ENCODE measurements at places on chromosomes 7 and 10.

DNA sequence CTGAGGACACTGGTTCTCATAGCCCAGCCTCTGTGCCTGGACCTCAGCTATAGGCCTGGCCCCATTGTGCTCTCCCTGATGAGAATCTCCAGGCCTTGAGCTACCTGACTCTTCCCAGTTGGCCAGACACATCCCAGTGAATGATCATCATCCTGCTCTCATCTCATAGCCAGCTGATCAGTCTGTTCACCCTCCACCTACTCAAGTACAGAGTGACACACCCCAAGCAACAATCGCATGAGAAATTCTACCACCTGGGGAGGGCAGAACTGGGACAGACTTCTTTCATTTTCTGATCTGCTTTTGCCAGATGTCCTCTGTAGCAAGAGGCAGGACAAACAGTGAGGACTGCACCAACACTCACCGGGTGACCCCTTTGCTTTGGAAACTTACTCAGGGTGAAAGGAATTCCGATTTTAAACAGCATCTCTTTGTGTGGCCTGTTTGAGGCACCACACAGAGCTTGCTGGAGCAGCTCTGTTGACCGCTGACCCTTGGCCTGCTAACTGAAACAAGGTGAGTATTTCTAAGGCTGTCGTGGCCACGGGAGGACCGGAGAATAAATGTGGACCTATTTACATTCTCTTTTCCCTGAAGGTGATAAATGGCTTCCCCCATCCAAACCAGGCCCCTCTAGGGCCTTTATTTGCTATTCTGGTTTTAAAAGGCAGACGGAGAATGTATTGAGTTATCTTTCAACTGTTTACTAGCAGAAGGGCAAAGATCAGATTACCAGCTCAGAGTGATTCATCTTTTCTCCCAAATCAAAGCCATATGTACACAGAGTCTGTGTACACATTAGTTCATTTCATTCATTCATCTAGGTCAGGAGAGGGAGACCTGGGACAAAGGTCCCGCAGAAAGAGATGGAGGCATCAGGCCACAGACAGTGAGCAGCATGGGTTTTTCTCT, 181.4 kb upstream of the TNS3 start:
- DNase-seq: no peak

- no peak for DNase-seq
Observed at GRCh38 chr10:28125701-28126100, 126.8 kb upstream of the ODAD2 start.

GRCh38 chr7:25842201-25842733, 309.7 kb upstream of the NFE2L3 start:
- no peak for DNase-seq

- no peak for DNase-seq
Observed at GRCh38 chr7:301291-302053, 11.5 kb downstream of the FOXL3 start.

DNA sequence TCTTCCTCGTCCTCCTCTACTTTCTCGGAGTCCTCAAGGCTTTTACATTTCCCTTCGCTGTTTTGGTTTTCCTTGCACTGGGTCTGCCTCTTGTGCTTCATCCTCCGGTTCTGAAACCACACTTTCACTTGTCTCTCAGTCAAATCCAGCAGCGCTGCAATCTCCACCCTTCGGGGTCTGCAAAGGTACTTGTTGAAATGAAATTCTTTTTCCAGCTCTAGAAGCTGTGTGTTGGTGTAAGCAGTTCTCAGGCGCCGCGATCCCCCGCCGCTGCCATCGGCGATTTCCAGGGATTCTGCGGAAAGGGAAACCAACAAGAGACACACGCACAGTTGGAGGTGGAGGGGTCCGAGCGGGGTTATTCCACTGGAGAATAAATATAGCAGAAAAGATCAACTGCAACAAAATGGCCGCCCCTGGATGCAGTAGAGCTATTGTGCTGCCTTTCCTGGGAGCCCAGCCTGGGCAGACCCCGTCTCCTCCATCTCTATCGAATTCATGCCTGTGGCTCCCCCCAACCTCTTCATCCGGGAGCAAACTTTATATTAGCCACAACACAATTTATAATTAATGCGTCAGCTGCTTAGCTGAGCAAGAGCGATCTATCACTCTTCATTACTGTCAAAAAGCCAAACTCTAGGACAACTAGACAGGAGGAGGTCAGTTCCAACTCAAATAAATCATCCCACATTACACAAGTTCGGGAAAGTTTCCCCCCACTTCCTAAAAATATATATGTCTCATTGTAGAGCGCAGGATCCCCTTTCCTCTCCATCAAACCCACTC, 1.1 kb downstream of the HOXA2 start:
- no peak for DNase-seq

DNA sequence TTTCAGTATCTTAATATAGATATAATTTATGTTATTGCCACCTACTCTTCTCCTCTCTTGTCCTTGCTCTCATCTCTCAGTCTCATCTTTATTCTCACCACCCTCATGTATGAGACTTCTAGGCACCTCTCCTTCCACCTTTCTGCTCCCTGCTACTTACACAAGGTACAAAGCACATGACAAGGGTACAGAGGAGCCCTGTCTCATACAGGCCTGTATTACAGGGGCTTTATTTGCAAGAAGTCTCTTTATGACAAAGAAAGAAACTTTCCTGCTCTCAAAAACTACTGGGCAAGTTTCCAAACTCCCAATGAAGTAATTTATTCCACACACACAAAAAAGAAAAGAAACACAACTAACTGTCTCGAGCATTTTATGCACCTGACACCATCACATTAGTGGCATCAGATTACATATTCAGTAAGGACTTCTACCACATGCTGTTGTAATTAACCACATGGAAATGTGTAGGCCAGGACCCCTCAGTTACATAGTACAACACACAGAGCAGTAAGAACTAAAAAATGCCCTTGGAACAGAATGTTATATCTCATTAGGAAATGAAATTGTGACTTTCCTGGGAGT, 253.1 kb downstream of the FZD1 start:
- no peak for DNase-seq

DNA sequence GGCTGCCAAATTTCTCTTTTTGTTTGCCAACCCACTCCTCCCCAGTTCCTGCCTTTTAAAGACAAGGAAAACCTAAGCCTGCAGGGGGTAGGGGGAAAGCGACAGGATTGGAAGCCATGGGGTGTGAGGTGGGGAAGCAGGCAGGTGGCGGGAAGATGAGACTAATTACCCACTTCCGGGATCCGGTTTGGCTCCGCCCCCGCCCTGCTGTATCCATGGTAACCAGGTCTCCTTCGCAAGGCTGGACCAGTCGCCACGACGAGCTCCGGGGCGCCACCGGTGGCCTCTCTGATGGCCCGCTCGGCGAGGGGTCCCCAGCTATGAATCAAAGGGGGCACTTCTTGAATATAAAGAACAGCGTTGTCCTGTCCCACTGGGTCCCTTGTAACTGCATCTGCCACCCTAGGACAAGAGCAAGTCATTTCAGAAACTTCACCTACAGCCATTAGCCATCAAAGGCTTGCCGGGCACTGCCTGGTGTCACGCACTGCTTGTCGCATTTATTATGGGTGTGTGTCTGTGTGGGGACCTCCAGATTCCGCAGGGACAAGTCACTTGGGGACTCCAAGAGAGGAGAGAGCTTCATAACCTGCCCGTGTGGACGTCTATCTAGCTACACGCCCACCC, 55.4 kb upstream of the LMTK2 start:
- peak; percentile 35 for DNase-seq

DNA sequence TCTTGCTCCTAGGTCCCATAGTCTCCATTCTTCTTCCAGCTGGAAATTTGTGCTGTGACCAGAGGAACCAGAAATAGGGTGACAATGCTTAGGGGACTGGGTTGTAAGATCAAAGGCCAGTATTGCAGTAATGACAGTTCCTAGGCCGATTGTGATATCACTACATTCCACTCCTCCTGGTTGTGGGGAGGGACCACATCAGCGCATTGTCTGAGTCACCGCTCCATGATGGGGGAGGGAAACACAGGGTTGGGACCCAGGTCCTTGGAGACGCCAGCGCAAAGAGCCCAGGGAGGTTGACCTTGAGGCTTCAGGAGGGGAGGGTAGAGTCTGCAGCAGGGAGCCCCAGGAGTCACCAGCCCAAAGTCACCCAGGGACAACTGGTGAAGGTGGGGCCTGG, 20.8 kb upstream of the GGCT start:
- DNase-seq: no peak

DNA sequence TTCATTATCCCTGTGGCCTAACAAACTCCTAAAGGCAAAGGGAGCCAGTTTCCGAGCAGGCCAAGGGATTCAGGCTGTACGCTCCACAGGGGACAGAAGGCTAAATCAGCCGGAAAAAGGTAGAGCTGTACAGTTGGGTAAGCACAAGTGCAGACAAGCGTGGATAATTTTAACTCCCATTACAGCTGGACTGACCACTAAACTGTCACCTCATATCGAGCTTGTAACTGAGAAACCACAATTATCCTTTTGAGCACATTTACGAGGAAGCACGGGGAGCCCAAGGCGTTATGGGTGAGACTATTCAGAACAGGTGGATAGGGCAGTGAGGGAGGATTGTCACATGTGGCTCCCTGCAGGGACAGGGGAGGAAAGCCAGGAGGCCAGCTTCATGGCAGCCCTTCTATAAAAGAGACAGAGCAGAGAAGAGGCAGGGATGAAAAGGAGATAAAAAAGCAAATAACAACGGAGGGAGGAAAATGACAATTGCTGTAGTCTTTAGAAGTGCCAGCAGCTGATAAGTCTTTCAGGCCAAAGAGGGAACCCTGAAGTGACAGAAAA, 288.0 kb downstream of the FGFR2 start:
- DNase-seq: no peak

GRCh38 chr10:6667679-6668270, 87.7 kb upstream of the PRKCQ start:
- peak; percentile 18 for DNase-seq

GRCh38 chr7:75625868-75626267, 112.9 kb downstream of the HIP1 start:
- no peak for DNase-seq

- DNase-seq: peak; percentile 89
Observed at GRCh38 chr10:62779487-62780248, 24.9 kb upstream of the ADO start.

GRCh38 chr10:68238371-68238770, 6.5 kb upstream of the ATOH7 start:
- no peak for DNase-seq

DNA sequence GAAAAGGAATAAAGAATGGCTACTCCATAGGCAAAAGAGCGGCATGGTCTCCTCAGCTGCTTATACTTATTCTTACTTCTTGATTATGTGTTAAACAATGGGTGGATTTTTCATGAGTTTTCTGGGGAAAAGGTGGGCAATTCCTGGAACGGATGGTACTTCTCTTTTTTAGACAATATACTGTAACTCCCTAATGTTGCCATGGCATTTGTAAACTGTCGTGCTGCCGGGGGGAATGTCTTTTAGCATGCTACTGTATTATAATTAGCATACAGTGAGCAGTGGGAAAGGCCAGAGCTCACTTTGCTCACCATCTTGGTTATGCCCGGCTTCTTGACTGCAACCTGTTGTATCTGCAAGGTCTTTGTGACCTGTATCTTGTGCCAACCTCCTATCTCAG, 372.1 kb upstream of the AKR1E2 start:
- DNase-seq: no peak

- peak; percentile 53 for DNase-seq
Observed at GRCh38 chr7:27154901-27155815, 1.3 kb downstream of the HOXA7 start.

GRCh38 chr7:95304990-95305389, 19.3 kb downstream of the PON1 start:
- no peak for DNase-seq

GRCh38 chr7:3443716-3444115, 142.7 kb downstream of the SDK1 start:
- no peak for DNase-seq

GRCh38 chr10:87054373-87055295, 34.5 kb downstream of the FAM25A start:
- no peak for DNase-seq

GRCh38 chr7:131529179-131529578, 27.2 kb downstream of the PODXL start:
- no peak for DNase-seq

- DNase-seq: no peak
Observed at GRCh38 chr7:25206765-25207164, 21.5 kb downstream of the NPVF start.

DNA sequence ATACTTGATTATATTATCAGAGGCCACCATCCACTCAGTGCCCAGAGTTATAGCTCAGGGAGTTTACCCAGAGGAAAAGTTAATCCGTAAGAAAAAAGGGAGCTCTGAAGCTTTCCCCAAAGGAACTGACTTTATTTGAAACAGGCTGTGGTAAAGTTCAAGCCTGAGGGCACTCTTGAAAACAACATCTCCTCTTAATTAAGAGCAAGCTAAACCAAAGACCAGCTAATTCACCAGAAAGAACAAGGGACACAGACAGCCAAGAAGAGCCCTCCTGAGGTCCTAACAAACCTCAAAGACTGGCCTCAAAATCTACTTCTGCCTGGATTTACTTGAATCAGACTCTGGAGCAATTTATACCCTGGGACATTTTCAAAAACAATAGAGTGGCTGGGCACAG, 159.6 kb upstream of the CHST15 start:
- DNase-seq: no peak

DNA sequence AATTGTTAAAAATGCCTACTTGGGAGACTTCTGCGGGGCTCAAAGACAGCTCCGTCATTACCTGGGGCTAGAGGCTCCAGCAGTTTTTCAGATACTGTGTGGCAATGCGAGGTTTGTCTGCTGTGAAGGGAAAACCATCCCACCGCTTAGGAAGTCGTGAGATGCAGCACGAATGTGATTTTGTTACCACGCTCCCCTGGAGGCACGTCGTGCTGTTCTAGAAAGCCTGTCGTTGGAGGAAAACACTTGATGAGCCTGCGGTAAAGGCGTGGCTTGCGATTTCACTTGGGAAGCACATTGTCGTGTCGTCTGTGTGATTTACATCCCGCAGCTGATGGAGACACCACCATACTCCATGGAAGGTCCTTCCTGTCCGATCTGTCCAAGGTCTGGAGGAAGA, 39.3 kb downstream of the CAMK1D start:
- no peak for DNase-seq

DNA sequence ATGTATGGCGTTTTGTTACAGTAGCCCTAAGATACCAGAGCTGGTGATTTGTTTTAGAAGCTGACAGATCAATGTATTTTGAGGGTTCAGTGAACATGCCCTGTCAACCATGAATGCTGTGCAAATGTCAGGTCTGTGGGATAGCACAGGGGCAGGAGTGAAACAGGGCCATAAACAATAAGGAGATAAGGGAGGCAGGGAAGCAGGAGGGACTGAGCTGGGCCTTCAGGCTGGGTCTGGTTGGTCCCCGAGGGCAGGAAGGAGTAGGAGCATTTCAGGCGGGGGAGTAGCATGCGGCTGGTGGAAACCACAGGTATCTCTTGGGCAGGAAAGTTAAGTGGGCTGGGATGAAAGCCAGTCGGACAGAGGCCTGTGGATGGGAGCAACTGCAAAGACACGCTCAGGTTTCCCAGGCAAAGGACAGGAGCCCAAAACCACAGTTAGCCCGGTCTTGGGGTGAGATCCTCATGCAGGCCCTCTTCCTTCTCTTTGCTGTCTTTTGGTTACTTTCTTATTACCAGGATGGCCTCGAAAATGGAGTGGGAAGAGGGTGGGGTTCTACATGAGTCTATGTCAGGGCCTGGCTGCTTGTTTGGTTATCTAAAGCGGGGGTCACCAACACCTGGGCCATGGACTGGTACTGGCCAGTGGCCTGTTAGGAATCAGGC, 69.5 kb upstream of the SEPHS1 start:
- no peak for DNase-seq

GRCh38 chr7:80858141-80858903, 60.5 kb downstream of the SEMA3C start:
- DNase-seq: no peak

GRCh38 chr10:34151481-34151880, 663.6 kb downstream of the PARD3 start:
- DNase-seq: no peak

Data from stimulated activated CD4-positive, alpha-beta T cell treated with anti-CD3 and anti-CD28 coated beads, Interleukin-2, amount 100 ng/mL, for 4 hours (primary cell).